ENCODE measurements at places on chromosomes 6 and 20.

DNA sequence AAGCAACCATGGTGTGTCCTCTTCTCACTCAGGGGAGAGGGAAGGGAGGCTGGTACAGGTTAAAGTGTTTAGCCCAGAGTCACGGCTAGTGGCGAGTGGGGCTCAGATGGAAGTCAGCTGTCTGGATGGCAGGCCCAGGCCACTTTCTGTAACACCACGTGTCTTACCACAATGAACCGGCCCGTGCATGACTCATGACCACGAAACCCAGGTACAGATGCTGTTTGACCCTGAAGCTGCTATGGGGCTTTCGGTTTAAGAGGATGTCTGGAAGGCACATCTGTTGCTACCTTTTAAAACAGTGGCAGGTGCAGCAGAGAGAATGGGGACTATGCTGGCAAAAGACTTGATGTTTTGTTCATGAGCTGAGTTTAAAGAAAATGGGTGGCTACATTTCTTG, 36.5 kb upstream of the MPC1 start:
- no peak for DNase-seq

DNA sequence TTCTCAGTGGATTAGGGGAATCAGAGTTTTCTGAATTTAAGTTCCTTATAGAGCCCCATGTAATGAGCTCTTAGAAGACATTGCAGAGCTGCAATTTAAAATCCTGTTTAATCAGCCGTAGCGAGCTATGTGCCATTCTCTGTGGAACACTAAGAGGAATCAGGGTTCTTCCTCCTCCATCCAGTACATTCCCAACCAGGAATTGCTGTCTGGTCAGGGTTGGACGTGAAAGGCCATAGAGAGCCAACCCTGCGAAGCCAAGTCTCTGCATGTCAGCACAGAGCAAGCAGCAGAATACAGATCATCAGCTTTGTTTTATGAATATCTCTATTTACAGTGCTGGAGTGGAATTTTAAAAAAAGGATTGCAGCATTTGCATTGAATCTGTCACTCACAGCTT, 366.0 kb downstream of the LAMA2 start:
- DNase-seq: no peak

DNA sequence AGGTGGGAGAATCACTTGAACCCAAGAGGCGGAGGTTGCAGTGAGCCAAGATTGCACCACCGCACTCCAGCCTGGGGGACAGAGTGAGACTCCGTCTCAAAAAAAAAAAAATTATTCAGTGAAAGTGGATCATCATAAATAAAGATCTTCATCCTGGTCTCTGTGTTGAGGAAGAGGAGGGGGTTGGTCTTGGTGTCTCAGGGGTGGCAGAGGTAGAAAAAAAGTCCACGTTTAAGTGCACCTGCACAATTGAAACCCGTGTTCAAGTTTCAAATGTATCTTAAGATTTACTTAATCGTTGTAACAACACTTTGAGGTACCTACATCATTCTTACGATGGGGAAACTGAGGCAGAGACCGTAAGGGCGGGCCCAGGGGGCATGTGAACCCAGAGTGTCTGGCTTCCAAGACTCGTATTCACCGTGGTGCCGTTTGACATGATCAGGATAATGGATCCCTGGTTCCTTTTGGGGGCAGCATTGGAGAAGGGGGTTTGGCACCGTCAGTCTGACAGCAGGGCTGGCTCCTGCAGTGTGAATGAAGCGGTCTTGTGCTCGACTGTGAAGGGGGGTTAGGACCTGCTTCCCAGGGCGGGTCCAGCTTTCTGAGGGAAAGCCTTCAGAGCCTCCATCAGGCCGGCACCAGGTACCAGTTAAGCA, 32.9 kb upstream of the ID1 start:
- DNase-seq: no peak

- DNase-seq: no peak
Measured at GRCh38 chr6:109713097-109713496, 22.0 kb downstream of the FIG4 start.

- DNase-seq: no peak
Measured at GRCh38 chr20:13017883-13018535, 9.2 kb downstream of the SPTLC3 start.

DNA sequence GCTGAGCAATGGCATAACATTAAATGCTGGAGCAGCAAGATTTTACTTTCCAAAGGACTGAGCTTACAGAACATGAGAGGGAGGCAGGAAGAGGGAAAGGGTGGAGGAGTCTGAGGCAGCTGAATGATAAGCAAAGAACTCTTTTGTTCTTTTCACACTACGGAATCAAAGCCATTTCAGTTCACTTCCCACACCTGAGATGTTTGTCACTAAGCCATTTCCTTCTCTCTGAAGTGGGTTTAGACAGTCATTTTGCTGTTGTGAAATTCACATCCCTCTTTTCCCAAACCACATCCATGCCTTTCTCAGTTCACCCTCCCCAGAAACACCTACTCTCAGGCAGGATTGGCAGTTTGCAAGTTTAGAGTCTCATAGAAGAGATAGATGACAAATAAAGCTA, 267.9 kb downstream of the ADGRG6 start:
- DNase-seq: no peak
